ENCODE measurements at places on chromosomes 6 and 20. TPM values are rescaled to one million over a fixed set of nuclear protein-coding genes. Genes with fewer than 3 reads are reported as not detected.

DNA sequence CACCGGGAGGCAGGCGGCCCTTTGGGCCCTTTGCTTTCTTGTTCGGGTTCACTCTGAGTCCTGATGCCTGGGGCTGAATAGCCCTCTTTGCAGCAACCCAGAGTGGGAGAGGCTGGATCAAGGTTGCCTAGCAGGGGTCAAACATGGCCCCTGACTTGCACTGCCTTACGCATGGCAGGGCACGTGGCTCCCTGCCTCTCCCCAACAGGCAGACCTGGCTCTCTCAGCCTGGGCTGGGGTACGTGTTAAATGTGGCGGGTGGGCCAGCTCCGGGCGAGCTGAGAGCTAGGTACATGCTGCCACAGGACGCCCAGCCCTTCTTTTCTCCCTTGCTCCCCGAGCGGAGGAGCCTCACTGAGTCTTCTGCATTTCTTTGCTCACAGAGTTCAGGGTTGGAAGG is 7.3 kb downstream of the C6orf132 start:
- no peak for DNase-seq

DNA sequence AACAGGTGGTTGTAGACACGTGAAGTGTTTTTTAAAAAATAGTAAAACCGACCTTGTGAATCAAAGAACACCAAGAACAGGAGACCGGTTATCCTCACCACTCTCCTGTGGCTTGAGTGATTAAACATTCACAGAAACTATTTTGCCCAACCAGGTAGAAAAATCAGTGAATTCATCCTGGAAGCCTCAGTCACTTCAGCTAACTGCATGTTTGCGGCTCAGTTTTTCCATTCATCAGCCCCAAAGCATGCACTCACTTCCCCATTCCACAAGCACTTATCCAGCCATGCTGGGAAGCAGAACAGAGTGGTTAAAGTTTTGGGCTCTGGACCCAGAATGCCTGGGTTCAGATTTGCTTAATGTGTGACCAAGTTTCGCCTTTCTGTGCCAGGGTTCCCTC is 2.4 kb downstream of the LRRN4 start:
- DNase-seq = no peak

- no peak for DNase-seq
Measured at GRCh38 chr20:63682384-63683139, 13.9 kb upstream of the TNFRSF6B start.

GRCh38 chr6:31163922-31164321 is 5.5 kb downstream of the TCF19 start:
- DNase-seq = no peak

- DNase-seq = no peak
Measured at GRCh38 chr6:150575836-150576235, 23.8 kb upstream of the PLEKHG1 start.

GRCh38 chr6:140572867-140573266 is 1198.4 kb upstream of the CITED2 start:
- DNase-seq = no peak

DNA sequence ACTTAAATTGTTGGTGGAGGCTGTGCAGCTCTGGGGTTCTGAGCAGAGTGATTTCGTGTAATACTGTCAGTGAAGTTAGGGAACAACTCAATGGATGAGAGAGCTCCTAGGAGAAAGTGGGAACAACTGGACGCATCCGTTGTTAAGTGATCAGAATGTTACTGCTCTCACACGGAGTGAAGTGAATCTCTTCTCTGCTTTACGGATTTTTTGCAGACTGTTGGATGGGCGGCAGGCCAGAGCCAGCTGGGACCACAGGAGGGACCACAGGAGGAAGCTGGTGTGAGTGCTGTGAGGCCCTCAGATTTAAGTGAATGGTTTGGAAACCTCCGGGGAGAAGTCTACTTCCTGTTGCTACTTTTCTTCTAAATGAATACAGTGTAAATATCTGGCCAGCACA is 23.7 kb upstream of the PPP1R14C start:
- peak; percentile 15 for DNase-seq

- DNase-seq = no peak
Measured at GRCh38 chr6:166006900-166007301, 160.8 kb downstream of the TBXT start.

GRCh38 chr6:40743226-40743625 is 156.1 kb upstream of the LRFN2 start:
- DNase-seq = no peak

DNA sequence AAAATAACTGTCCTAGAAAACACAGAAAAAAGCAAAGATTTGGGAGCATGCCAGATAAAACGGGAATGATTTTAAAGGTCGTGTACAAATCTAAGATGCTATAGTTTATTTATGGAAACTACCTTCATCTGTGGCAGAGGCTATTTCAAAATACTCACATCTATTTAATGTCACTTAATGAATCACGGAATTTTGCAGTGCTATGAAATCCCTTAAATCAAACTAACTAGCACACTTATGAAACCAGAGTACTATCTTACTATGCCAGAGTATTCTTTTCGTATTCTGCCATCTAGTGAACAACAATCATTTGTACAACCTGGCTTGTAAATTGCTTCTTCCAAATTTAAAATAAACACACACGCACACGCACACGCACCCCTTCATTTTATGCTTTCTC is 77.9 kb upstream of the BMP5 start:
- no peak for DNase-seq

- DNase-seq = no peak
Measured at GRCh38 chr6:144248476-144249301, 36.4 kb upstream of the UTRN start.

DNA sequence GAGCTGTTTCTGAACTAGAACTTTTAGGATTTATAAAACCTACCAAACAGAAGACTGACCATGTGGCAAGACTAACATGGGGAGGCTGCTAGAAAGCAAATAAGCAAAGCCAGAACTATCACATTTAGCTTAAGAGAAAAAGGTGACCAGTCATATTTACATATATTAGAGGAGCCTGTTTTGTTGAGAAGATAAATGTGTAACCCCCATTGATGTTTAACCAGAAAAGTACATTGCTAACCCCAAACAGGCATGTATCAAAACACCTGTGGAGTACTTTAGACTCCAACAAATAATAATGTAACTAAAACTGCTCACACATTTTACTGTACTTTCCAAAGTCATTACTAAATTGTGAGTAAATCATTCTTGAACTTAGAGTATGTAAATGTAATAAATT is 35.0 kb downstream of the AKIRIN2 start:
- no peak for DNase-seq

DNA sequence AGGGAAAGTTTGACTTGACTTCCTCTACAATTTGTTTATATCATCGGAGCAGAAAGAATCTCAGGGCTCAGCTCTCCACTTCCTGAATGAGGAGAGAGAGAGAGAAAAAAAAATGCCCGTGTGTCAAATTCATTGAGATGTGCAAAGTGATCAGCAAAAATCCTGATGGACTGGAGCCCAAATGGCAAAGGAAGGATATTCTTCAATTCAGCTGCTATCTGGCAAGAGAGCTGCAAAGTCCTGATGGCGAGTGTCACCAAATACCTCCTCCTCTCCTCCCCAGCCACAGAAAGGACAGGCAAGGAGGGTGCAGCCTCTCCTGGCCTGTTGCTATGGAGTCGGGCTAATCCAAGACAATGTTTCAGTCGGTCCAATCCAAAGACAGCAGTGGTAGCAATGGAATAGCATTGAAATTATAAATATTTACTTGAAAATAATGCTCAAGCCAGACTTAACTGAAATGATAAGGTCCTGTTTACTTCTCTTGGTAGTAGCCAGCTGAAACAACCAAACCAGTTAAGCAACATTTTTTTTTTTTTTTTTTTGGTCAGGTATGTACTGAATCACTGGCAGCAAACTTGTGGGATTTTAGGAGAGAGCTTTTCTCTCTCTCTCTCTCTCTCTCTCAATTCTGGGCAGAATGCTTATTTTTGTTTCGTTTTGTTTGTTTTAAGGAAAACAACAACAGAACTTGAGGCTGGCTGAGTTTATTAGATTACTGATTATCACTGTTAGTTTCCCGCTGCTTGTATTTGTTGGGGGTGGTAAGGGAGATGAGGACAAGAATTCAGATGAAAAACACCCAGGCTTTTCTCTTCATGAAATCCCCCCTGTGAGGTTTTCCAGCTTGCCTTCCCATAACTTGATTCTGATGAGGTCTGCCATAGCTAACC is 204.2 kb downstream of the BCAS1 start:
- no peak for DNase-seq

DNA sequence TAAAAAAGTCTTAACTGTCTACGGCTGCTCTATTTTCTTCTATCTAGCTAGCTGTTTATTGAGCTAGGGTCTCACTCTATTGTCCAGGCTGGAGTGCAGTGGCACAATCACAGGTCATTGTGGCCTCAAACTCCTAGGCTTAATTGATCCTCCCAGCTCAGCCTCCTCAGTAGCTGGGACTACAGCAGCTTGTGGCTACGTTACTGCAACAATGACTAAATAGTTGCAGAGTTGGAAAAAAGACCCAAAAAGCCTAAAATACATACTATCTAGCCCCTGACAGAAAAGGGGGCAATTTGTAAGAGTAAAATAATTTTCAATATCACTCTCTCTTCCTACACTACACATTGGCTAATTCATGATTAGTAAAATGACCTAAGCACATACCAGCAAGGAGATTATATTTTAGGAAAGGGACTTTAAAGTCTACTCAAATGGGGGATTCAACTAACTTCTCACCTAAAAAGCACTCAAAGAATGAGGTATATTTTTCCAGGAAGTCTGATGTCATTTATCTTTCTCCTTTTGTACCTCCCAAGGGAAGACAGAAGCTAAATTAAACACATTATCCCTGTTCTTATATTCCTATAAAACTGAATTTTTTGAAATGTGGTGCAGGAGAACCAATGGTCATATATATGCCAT is 82.8 kb downstream of the ZMYND8 start:
- DNase-seq = no peak

- no peak for DNase-seq
Measured at GRCh38 chr6:117837261-117837660, 69.8 kb upstream of the SLC35F1 start.

- no peak for DNase-seq
Measured at GRCh38 chr6:16319813-16320532, 81.6 kb downstream of the GMPR start.

GRCh38 chr20:50438986-50439407 is 71.2 kb upstream of the PTPN1 start:
- no peak for DNase-seq

Gene PNLDC1
- 0.36 TPM for polyA plus RNA-seq

Gene LZTS3
- polyA plus RNA-seq = 13.0 TPM

Gene CST4
- not detected for polyA plus RNA-seq

Gene ZNF391
- 10.2 TPM for polyA plus RNA-seq

Gene PKHD1
- polyA plus RNA-seq = 20.6 TPM

Gene C6orf141
- 0.58 TPM for polyA plus RNA-seq

Data from right renal cortex interstitium (tissue), 3 donors.